ENCODE measurements at places on chromosomes 12 and 14.

- DNase-seq = no peak
These were observed 550.1 kb downstream of the SLC6A15 start for GRCh38 chr12:84362552-84362897.

- no peak for DNase-seq
These were observed 273.1 kb upstream of the RTL1 start for GRCh38 chr14:101176535-101177205.

DNA sequence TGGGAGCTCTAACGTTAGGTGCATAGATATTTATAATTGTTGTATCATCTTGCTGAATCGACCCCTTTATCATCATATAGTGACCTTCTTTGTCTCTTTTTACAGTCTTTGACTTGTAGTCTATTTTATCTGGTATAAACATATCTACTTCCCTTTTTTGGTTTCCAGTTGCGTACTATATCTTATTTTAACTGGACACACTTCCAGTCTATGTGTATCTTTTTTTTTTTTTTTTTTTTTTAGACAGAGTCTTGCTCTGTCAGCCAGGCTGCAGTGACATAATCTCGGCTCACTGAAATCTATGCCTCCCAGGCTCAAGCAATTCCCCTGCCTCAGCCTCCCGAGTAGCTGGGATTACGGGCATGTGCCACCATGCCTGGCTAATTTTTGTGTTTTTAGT, 41.9 kb upstream of the ZFP36L1 start:
- DNase-seq = no peak

GRCh38 chr14:59272633-59273032, 84.2 kb downstream of the DAAM1 start:
- DNase-seq = no peak
